ENCODE measurements at places on chromosomes 16 and 17. TPM values are rescaled to one million over a fixed set of nuclear protein-coding genes. Genes with fewer than 3 reads are reported as not detected.

- DNase-seq, result no peak
Measured at GRCh38 chr16:52819405-52819804, 233.3 kb downstream of the CHD9NB start.

DNA sequence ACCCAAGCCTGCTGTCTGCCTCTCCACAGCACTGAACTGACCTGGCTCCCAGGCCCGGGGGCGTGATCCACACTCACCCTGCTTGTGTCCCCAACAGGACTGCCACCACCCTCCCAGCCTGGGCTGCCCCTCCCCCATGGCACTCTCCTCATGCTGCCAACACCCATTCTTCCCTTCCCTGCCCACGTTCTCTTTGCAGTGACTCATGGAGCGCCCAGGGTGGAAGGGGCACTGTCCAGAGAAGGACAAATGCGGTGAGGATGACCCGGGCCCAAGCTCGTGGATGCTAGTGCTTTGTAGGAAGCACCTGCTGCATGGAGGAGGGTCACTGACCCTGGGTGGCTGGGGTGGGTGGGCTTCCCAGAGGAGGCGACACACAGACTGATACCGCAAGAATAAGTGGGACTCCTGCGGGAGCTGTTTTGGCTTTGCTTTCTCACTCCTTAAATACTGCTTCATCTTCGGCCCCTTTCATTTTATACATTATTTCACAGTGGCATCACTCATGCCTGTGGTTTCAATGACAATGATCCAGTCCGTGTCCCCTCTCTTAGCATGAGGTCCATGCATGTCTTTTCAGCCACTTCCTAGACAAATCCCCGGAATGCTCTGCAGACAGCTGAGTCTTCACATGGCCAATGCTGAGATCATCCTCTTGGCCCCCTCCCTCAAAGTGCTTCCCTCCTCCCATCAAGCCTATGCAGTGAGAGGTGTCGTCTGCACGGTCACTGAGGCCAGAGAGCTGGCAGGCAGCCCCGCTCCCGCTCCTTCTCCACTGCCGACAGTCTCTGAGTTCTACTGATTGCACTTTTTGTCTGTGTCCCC, 17.6 kb downstream of the CDK5R1 start:
- no peak for DNase-seq

The ADAP2 gene
- total RNA-seq, result 7.4 TPM

DNA sequence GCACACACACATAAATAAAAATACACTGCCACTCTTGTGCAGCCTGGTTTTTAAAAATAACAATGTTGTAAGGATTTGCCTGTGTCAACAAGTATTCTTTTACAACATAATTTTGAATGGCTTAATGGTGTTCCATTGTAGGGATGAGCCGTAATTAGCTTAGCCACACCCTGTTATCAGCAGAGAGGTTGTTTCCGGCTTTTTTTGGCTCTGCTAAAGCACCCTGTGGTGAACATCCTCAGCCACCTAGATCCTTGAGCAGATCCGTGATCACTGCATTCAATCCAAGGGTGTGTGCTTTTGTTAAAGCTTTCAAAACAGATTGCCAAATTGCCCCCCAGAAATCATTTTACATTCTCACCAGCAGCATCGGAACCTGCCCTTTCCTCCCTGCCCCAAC, 7.0 kb downstream of the KATNB1 start:
- no peak for DNase-seq

DNA sequence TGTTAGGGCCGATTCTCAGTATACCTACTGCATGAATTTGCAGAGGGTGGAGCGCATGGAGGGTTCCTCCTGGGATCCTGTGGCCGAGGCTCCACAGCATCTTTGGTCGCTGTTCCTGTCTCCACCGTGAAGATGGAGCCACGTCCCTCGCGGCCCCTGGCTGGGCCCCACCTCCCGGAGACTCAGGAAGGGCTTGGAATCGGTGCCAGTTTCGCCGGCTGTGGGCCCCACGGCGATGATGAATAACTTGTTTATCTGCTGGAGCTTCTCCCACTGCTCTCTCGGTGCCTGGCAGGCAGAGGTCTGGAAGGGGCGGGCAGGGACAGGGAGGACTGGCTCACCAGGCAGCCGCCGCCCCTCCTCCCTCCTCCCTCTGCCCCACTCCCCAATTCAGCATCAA, 8.1 kb downstream of the SLC5A11 start:
- no peak for DNase-seq

DNA sequence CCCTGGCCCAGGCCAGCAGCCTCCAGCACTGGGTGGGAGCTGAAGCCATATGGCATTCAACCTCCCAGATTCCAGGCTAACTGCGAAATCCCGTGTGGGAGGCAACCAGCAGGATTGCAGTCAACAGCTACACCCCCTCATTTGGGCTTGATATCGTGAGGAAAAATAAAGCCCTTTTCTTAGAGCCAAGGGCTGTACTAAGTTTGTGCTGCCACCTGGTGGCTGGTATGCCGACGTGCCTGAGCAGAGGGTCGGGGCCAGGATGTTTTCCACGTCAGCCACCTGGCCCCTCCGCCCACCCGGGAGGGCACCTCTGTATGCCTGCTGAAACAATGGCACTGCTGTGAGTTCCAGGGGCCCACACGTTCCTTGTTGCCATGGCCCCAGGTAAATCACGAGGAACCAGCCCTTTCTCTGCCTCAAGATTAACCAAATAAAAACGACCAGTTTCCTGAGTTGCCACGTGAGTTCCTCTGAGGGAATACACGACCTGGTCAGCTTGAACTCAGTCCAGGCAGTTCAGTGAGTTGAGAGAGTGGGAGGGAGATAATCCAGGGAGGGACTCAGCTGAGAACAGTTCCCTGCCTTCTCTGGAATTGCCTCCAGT, 9.0 kb downstream of the TMEM98 start:
- DNase-seq, result no peak

The CDH15 gene
- total RNA-seq, result not detected

DNA sequence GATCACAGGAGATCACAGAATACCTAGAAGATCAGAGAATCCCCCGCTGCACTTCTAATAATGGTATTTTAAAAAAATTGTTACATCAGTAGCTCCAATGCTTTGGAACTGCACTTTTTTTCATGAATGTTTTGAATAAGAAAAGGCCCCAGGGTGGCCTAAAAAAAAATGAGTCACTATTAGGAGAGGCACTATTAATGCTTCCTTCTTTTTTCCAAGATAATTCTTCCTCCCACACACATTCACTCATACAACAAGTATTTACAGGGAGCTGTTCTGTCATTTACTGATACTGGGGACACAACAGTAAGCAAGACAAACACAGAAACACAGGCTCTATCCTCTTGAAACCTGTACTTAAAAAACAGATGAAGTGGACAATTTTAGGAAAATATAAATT, 675 bp upstream of the PDZD9 start:
- DNase-seq, result no peak

DNA sequence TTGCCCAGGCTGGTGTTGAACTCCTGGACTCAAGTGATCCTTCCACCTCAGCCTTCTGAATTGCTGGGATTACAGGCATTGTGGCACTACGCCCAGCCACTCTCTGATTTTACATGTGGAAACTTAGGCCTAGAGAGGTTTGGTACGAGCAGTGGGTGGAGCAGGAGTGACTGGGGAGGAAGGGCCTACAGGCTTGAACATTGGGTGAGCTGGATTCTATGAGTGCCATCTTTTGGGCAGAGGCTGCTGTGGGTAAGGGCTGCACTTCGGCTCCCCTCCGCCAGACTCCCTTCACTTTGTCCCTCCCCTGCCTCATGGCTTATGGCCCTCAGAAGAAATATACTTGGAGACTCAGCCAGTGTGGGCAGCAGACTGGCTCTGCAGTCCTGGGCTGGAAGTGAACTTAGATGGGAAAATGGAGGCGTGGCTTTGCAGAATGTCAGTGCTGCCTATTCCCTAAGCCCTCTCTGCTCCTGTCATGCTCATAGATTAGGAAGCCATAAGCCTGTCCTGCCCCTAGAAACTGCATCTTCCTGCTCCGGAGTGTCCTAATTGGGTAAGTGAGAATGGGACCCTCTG, 9.5 kb upstream of the MRC2 start:
- DNase-seq, result no peak

GRCh38 chr16:4087099-4087885, 28.9 kb downstream of the ADCY9 start:
- DNase-seq, result no peak

The WFDC1 gene
- total RNA-seq, result not detected

- DNase-seq, result peak; percentile 60
Measured at GRCh38 chr17:3732210-3732621, 8.5 kb downstream of the HASPIN start.

DNA sequence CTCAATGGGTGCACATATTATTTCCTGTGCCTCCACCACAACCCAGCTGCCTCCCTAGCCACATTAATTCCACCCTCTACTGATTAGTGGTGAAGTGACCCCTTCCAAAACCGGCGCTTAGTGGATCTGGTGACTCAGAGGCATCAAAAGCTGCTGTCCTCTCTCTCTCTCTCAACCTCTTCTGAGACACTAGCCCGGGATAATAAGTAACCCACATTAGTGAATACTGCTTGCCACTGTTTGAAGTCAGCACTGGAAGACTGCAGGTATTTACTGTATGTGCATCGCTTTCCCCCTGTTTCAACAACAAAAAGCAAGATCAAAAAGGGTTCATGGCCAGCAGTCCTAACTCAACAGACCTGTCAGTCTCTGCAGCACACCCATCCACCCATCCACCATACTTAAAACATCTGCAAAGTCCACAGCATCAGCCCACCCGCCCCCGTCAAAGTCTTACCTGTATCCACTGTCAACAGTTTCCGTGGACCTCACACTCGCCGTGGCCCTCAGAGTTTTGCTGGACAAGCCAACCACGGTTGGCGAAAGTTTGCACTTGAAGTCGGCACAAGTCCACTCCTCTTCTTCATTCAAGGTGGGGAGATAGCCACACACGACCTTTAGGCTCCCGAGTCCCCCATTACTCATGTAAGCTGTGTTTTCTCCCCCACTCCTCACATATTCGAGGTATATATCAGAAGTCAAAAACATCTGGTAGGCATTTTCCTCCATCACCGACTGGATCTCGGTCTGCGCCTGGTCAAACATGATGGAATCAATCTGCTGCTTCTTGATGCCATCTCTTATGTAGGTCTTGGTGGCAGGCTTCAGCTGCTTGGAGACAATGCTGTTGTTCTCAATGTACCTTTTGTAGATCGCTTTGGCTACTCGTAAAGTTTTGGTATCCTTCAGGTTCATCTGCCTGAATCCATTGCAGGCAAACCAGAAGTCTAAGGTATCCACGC, 3.8 kb downstream of the AXIN2 start:
- DNase-seq, result no peak

The PRR11 gene
- 51.3 TPM for total RNA-seq

GRCh38 chr16:78705694-78706093, 606.2 kb downstream of the WWOX start:
- DNase-seq, result peak; percentile 9

- DNase-seq, result no peak
Measured at GRCh38 chr17:61118871-61119270, 280.8 kb upstream of the TBX2 start.

GRCh38 chr17:13947499-13947898, 121.8 kb upstream of the COX10 start:
- no peak for DNase-seq

GRCh38 chr16:52929478-52930400, 123.0 kb downstream of the CHD9NB start:
- no peak for DNase-seq

- no peak for DNase-seq
Measured at GRCh38 chr16:10577305-10578202, 2.8 kb downstream of the EMP2 start.

The CCL4 gene
- 54.8 TPM for total RNA-seq

The PRR35 gene
- total RNA-seq, result not detected

DNA sequence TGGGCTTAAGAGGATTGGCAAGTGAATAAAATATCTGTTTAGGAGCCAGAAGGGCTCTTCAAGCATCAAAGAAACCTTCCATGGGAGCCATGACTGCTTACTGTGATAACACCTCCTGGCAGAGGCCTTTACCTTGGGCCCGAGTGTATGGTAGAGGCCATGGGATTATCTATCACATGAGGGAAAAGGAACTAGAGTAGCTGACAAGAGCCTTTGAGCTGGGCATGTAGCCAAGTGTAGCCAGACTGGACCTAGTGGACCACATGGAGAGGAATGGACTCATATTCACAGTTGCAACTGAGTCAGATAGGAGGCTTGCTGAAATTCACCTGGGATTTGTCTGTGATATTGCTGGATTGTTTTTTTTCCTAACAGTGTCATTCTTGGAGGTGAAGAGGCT, 276.0 kb upstream of the ZFHX3 start:
- no peak for DNase-seq

The TOX3 gene
- 0.13 TPM for total RNA-seq

The KRTAP4-8 gene
- total RNA-seq, result not detected

DNA sequence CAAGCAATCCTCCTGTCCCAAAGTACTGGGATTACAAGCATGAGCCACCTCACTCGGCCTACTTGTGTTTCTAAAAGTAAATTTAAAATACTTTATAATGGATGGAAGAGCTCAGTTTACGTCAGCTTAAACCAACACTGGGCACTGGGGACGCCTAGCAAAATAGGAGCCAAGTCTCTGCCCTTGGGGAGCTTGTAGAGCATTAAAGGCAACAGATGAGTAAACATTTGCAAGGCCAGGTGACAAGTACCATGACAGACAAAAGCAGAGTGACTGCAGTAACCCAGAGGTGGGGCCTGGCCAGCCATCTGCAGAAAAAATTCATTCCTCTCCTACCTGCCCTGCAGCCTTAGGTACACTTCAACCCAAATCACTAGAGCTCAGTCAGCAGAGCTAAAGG, 12.1 kb upstream of the NLK start:
- no peak for DNase-seq

DNA sequence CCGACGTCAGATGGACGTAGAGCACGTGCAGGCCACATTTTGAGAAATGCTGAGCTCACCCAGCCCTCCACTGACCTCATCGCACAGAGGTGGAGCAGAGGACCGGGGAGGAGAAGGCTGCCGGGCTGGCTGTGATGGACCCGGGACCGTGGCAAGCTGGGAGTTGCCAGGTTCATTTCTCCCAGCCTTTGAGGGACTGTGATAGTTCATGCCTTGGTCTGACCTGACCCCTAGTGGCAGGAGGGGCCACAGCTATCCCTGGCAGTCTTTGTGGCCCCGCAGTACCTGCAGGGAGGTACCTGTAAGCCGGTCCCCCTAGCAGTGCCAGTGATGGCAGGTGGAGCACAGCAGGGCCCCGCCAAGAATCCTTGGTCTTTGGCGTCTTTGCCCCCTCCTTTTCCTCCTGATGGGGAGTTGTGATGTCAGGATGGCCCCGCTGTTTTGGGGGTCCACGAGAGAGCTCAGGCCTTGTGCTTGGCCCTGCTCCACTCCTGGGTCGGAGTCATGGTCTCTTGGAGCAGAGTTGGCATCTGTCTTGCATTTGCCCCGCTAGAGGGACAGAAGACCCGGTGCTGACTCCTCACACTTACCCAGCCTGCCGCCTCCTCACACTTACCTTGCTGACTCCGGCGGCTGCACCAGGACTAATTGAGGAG, 50.4 kb downstream of the OR1D5 start:
- peak; percentile 16 for DNase-seq

The SYT17 gene
- 3.8 TPM for total RNA-seq

Measured in GM12878 (cell line).